Amygdala (tissue), 56 donors: ENCODE measurements at places on chromosomes 7 and 10.

GRCh38 chr7:27224983-27225934 is 17.3 kb upstream of the EVX1 start:
- DNase-seq: no peak

GRCh38 chr10:113842171-113842570 is 11.7 kb downstream of the DCLRE1A start:
- no peak for DNase-seq

DNA sequence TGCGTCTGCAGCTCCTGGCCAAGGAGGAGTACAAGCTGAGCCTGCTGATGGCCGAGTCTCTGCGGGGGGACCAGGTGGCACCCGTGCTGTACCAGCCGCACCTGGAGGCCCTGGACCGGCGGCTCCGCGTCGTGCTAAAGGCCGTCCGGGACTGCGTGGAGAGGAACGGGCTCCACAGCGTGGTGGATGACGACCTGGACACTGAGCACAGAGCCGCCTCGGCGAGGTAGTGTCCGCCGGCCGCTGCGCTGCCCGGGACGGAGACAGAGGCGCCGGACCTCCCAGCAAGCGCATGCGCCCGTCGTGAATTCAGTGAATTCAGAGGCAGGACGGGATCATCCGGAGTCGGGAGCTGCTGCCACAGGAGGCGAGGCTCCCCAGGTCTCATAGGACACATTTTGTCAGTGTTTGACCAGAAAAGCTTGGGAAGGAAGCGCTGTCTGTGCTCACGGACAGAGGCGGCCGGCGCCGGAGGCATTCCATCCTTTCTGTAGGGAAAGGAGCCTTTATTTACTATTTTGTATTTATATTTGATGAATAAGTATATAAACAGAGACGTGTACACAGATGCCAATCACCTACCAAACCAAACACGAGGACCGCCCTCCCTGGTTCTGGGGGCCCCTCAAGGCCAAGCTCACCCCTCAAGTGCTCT is 30.1 kb upstream of the FOXL3 start:
- DNase-seq: no peak

- DNase-seq: no peak
Measured at GRCh38 chr7:84177758-84178412, 16.7 kb downstream of the SEMA3A start.

- DNase-seq: no peak
Measured at GRCh38 chr7:151550656-151551286, 31.1 kb upstream of the RHEB start.

- DNase-seq: no peak
Measured at GRCh38 chr10:36412942-36413341, 712.5 kb upstream of the ANKRD30A start.

DNA sequence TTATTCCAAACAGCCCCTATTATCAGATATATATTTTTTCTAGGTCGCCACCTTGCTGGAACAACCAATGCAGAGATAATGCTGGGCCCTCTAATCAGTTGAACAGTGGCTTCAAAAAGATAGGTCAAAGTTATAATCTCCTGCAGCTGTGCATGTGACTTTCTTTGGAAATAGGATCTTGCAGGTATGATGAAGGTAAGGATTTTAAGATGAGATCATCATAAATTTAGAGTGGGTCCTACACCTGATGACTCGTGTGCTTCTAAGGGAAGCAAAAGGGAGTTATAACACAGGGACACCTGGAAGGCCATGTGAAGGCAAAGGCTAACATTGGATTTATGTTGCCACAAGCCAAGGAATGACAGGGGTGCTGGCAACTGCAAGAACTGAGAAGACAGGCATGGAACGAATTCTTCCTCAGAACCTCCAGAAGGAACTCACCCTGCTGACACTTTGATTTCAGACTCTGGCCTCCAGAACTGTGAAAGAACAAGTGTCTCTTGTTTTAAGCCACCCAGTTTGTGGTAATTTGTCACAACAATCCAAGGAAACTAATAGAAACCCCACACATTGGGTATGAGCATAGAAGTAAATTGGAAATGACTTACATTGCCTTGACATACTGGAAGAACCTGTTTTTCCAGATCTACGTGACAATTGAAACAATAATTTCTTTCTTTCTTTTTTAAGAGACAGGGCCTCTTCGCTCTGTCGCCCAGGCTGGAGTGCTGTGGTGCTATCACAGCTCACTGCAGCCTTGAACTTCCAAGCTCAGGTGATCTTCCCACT is 34.4 kb downstream of the CCDC71L start:
- DNase-seq: no peak
